ENCODE measurements at places on chromosomes 2 and 18. TPM values are rescaled to one million over a fixed set of nuclear protein-coding genes. Genes with fewer than 3 reads are reported as not detected.

GRCh38 chr2:241503776-241504392, 4.5 kb downstream of the STK25 start:
- peaks cover 12% of the 10 kb centered on the region for H3K4me1 ChIP-seq
- peaks cover 6% of the 10 kb centered on the region for H3K36me3 ChIP-seq
- H3K4me3 ChIP-seq, result no peak overlapping the region
- DNase-seq, result no peak
- H3K27ac ChIP-seq, result no peak overlapping the region
- H3K27me3 ChIP-seq, result no peaks in the 10 kb centered on the region

DNA sequence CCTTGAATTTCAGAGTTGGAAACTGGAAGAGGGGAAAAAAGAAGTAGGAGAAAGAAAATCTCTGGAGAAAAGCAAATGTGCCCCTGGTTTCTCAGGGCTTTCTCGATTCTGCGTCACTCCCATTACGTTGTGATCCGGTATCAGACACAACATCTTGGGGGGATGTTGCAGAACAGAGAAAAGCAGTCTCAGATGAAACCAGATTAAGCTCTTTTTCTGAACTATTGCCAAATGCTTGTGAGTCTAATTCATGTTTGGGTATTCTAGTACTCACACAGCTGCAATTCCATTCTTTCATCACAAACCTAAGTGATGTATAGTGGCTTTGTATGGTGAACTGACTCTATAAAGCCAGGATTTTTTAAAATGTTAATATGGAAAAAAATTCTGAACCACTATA, 233.2 kb downstream of the TCF4 start:
- DNase-seq, result no peak
- H3K27me3 ChIP-seq, result peaks cover 10% of the 10 kb centered on the region
- no peaks in the 10 kb centered on the region for H3K4me1 ChIP-seq
- no peak overlapping the region for H3K4me3 ChIP-seq
- H3K36me3 ChIP-seq, result no peaks in the 10 kb centered on the region

DNA sequence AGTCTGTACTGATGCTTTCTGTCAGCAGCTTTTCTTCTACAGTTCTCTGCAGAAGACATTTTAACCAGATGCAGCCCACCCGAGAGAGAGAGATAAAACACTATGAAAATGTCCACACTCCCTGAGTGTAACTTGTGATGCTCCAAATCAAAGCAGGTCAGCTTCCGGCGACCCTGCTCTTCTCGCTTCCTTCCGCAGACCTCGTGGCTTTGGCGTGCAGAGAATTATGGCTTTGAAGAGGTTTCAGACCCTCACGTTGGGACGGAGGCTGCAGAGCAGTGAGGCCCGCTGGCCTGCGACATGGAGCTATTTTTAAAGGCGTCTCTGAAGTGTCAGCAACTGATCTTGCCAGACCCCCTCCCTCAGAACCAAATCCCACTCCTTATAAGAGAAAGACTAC, 41.8 kb downstream of the TMEM163 start:
- peak overlapping the region; percentile 24 for H3K4me3 ChIP-seq
- no peak overlapping the region for H3K27ac ChIP-seq
- H3K4me1 ChIP-seq, result peaks cover 46% of the 10 kb centered on the region
- H3K27me3 ChIP-seq, result no peaks in the 10 kb centered on the region
- no peaks in the 10 kb centered on the region for H3K36me3 ChIP-seq
- DNase-seq, result peak; percentile 18

GRCh38 chr18:73615506-73615905, 532.1 kb downstream of the FBXO15 start:
- H3K36me3 ChIP-seq, result no peaks in the 10 kb centered on the region
- H3K4me1 ChIP-seq, result no peaks in the 10 kb centered on the region
- peaks cover 2% of the 10 kb centered on the region for H3K27me3 ChIP-seq
- DNase-seq, result no peak

DNA sequence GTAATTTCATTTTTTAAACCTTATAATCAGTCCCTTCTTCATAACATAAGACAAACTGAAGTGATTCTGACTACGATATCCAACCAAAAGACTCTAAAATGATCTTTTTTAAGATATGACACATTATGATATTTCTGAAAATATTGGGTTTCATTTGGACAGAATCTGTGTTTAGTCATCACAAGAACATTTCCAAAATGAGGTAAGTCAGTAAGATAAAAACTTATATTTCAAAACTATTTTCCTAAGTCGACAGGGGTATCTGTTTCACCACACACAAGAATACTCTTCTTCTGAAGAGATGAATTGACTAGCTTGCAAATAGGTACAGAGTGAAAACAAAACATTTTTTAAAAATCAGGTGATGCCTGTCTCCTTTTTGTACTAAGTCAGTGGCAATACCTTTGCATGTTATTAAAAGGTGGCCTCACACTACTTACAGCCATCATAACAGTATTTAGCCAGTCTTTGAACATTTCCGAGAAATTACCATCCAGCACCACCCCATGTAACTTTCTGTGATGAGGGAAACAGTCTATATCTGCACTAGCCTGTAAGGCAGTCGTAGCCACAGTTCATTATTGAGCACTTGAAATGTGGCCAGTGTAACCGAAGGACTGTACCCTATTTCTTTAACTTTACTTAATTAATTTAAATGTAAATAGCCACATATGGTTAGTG, 13.5 kb downstream of the STK39 start:
- H3K4me3 ChIP-seq, result no peak overlapping the region
- peaks cover 43% of the 10 kb centered on the region for H3K4me1 ChIP-seq
- no peak for DNase-seq
- peak overlapping the region; percentile 85 for H3K27ac ChIP-seq

DNA sequence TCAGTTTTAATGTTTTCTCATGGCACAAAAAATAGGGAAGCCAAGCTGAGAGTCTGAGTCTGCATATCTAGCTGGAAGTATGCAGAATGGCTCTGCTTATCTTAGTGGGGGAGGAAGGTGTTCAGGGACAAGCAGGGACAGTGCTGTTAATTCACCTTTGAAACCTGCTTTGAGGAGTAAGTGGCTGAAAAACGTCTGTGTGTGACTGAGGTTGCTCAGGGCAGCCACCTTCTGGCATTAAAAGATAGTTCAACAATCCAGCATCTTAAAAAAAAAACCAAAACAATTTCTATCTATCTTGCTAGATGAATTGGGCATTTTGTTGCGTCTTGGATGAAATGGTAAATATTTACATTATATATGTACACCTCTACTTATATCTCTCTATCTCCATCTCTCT, 2.0 kb upstream of the TRPM8 start:
- H3K4me3 ChIP-seq, result no peak overlapping the region
- peaks cover 24% of the 10 kb centered on the region for H3K27me3 ChIP-seq
- peaks cover 5% of the 10 kb centered on the region for H3K4me1 ChIP-seq
- no peaks in the 10 kb centered on the region for H3K36me3 ChIP-seq
- H3K27ac ChIP-seq, result no peak overlapping the region

GRCh38 chr2:181471226-181471625, 14.0 kb downstream of the ITGA4 start:
- peaks cover 43% of the 10 kb centered on the region for H3K36me3 ChIP-seq
- no peaks in the 10 kb centered on the region for H3K27me3 ChIP-seq
- H3K27ac ChIP-seq, result peak overlapping the region; percentile 76
- H3K4me3 ChIP-seq, result no peak overlapping the region
- no peak for DNase-seq

DNA sequence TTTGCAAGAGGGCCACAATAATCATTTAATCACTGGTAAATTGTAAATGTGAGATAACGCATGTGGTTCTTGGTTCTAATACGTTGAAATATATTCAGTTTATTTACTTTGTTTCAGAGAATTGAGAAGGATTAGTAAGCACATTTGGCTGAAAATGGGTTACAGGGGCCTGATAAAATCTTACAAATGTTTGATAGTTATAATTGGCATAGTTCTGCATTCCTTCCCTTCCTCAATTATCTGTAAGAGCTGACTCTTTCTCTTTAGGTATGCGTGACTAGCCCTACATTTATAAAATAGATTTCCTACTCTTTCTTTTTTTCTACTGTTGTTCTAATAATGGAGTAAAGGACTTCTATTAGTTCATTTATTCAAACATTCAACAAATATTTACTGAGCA, 685.2 kb downstream of the NUP35 start:
- H3K27me3 ChIP-seq, result no peaks in the 10 kb centered on the region
- H3K27ac ChIP-seq, result no peak overlapping the region
- no peak overlapping the region for H3K4me3 ChIP-seq

DNA sequence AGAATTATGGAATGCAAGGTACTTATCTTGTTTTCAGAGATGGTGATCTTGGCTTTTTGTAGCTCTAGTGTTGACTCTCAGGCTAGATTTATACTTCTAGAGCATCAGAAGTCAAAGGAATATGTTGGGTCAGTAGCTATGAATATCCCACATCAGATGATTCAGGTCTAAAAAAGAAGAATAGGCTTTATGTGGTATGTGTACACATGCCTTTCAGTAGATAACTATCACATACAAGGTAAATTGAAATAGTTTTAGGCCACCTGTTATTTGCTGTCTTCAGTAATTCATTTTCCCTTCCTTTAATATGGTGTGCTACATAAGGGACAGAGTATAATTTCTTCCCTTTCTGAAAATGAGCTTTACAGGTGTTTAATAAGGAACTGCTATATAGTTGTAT, 142.4 kb downstream of the AGPS start:
- H3K36me3 ChIP-seq, result peaks cover 4% of the 10 kb centered on the region
- no peaks in the 10 kb centered on the region for H3K4me1 ChIP-seq
- no peak overlapping the region for H3K27ac ChIP-seq
- H3K4me3 ChIP-seq, result no peak overlapping the region
- no peak for DNase-seq

DNA sequence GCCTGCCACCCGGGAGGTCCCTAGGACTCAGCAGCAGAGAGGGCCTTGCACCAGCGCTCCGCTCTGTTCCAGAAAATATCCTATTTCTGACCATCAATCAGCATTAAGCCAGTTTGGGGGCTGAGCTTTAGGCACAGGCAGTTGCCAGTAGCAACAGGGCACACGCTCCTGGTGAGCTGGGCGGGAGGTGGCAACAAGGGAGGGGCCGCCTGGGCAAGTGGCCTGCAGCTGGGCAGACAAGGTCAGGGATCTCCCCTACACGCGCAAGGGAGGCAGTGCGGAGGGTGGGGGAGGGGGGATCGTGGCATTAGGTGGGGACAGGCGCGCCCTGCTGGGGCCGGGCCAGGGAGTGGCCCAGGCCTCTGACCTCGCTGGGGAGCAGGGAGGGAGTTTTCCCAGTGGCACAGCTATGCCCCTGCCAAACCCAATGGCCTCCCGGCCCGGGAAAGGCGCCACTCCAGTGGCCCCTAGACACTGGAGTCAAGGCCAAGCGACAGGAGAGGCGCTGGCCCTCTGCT, 302.8 kb downstream of the NCKAP5 start:
- H3K4me1 ChIP-seq, result no peaks in the 10 kb centered on the region
- H3K27ac ChIP-seq, result no peak overlapping the region
- DNase-seq, result no peak
- peaks cover 17% of the 10 kb centered on the region for H3K27me3 ChIP-seq
- no peak overlapping the region for H3K4me3 ChIP-seq
- H3K36me3 ChIP-seq, result no peaks in the 10 kb centered on the region

DNA sequence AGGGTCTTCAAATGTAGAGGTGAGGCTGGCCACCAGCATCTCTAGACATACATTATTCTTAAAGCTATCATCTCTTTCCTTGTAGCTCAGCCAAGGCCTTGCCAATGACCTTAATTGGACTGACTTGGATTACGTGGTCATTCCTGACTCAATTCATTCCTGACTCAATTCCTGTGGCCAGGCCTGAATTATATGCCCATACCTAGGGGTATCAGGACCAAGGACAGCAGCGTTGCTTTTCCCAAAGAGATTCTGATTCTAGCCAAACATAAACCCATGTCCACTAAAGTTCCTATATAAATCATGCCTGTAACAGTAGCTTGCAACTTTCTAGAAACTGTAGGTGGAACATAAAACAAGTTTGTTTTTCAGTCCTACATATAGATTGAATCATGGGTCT, 231.7 kb downstream of the ARL6IP6 start:
- H3K4me1 ChIP-seq, result no peaks in the 10 kb centered on the region
- no peaks in the 10 kb centered on the region for H3K27me3 ChIP-seq
- DNase-seq, result peak; percentile 6
- H3K4me3 ChIP-seq, result no peak overlapping the region

GRCh38 chr2:32965523-32966171, 18.9 kb downstream of the LTBP1 start:
- no peak for DNase-seq
- H3K36me3 ChIP-seq, result no peaks in the 10 kb centered on the region
- H3K4me3 ChIP-seq, result no peak overlapping the region
- H3K27me3 ChIP-seq, result peaks cover 2% of the 10 kb centered on the region
- H3K4me1 ChIP-seq, result no peaks in the 10 kb centered on the region

DNA sequence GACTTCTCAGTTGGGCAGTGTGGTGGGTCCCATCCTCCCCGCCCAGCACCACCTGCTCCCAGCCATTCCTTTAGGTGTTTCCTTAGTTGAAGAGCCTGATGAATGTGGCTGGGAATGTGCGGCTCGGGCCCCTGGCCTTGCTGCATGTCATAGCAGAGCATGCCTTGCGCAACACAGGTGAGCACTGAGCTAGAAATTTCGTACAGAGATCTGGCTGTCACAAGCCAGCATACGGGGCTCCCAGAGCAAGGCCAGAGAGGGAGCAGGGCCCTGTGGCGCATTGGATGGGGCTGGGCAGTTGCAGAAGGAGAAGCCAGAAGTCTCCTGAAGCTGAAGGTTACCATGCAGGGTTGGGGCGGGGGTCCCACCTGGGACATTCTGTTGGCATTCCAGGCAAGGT, 129.7 kb downstream of the WDSUB1 start:
- H3K4me1 ChIP-seq, result peaks cover 38% of the 10 kb centered on the region
- H3K27me3 ChIP-seq, result no peaks in the 10 kb centered on the region
- no peak overlapping the region for H3K4me3 ChIP-seq
- no peak for DNase-seq
- H3K27ac ChIP-seq, result no peak overlapping the region

DNA sequence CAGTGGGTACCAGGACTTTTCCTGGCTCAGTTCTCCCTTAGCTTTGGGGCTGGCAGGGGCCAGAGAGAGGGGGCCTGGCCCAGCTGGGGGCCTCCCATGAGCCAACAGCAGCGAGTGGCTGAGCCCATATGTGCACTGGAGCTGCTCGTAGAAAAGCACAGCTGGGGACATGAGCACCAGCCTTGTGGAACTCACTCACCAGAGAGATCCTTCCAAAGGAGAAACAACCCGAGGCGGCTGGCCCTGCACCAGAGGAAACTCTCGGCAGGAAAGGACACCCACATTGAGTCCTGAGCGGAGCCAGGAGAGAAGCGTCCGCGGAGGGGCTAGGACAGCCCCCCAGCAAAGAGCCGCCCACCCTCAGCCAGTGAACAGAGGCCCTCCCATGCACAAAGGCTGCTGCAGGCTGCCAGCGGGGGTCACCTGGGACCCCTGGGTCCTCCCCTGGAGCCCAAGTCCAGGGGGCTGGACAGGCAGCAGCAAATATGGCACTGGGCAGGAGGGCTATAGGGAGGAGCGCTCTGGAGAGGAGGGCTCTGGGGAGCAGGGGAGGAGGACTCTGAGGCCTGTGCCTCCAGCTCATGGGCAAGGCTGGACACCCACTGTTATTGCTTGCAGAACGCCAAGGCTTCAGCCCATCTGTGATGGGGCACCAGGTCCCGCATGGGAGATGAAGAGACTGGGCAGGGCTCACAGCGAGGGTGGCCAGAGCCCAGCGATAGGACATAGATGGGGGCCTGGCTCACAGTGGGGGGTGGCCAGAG, 42.1 kb upstream of the SNED1 start:
- H3K27me3 ChIP-seq, result no peaks in the 10 kb centered on the region
- H3K4me1 ChIP-seq, result no peaks in the 10 kb centered on the region
- no peak overlapping the region for H3K27ac ChIP-seq
- H3K4me3 ChIP-seq, result no peak overlapping the region
- no peaks in the 10 kb centered on the region for H3K36me3 ChIP-seq

Gene CYP27C1
- not detected for total RNA-seq

Gene DYSF
- not detected for total RNA-seq

Gene DSG2
- 1.1 TPM for total RNA-seq

Gene DAW1
- total RNA-seq, result not detected

Gene BCL2
- 66.0 TPM for total RNA-seq

Gene KIAA2012
- total RNA-seq, result not detected

Gene SLC4A5
- 2.2 TPM for total RNA-seq
